GM23248 (cell line): ENCODE measurements at places on chromosomes 5 and 9. TPM values are rescaled to one million over a fixed set of nuclear protein-coding genes. Genes with fewer than 3 reads are reported as not detected.

DNA sequence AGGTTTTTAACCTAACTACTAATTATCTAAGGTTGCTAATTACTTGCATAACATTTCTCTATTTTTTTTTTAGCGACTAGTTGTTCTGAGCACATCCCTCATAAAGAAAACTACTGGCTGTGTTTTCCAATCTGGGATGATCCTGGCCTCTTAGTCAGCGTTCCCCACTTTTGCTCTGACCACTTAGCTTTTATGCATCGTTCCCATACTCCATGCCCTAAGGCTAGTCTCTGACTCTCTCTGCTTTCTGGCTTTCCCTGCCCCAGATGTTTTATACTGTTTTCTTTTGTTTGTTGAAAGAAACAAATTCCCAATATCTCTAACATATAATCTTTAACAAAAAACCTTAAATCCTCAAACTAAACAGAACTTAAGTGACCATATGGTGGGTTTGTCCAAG lies 217.9 kb downstream of the SPATA31D1 start:
- H3K27me3 ChIP-seq: no peaks in the 10 kb centered on the region
- H3K36me3 ChIP-seq: no peaks in the 10 kb centered on the region
- H3K4me3 ChIP-seq: no peak overlapping the region
- DNase-seq: peak; percentile 30
- peaks cover 11% of the 10 kb centered on the region; the same call in 1 of the 2 replicates for H3K4me1 ChIP-seq

TBCA gene
- total RNA-seq: 60.1 and 81.2 TPM in 2 replicates

DNA sequence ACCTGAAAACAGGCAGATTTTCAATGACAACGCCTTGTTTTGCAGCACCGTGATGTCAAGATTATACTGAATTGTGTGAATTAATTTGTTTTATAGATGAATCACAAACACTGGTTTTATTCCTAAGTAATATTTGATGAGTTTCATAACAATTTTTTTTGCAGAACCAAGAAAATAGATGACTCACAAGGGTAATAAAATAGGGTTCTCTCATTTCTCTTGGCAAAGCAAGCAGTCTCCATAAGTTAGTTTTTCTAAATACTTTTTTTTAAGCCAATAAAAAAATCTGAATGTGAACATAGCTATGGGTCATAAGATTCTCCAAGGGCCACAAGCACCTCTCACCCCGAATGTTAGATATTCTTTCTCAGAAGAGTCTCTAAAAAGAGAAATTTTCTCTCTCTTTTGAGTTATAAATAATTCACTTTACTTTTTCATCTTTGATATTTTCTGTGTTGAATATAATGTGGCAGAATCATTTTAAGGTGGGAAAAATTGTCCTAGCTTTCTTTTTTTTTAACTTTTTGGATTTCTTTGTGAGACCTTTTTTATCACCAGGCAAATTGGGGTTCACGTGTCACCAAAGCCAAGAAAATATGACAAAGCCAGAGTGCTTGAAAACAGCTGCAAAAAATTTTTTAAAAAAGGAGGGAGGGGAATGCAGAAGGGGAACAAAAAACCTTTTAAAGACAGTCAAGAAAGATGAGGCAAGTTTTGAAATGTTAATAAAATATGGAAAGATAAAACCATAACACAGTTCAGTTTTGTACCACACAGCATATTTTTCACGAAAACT lies 174.6 kb upstream of the DAPK1 start:
- H3K4me1 ChIP-seq: peaks cover 17% of the 10 kb centered on the region
- H3K36me3 ChIP-seq: no peaks in the 10 kb centered on the region
- no peaks in the 10 kb centered on the region for H3K27me3 ChIP-seq
- H3K27ac ChIP-seq: no peak overlapping the region
- no peak overlapping the region for H3K4me3 ChIP-seq
- DNase-seq: peak; percentile 77

GRCh38 chr9:98775831-98776441 lies 20.4 kb downstream of the ANKS6 start:
- H3K36me3 ChIP-seq: peaks cover 12% of the 10 kb centered on the region; the same call in 1 of the 2 replicates
- no peak overlapping the region for H3K27ac ChIP-seq
- no peaks in the 10 kb centered on the region for H3K27me3 ChIP-seq
- peak; percentile 75 for DNase-seq
- no peaks in the 10 kb centered on the region for H3K4me1 ChIP-seq
- H3K4me3 ChIP-seq: no peak overlapping the region

- DNase-seq: no peak
- 0 out of 2 replicates have a peak, but pooled peaks cover 2% of the 10 kb centered on the region for H3K36me3 ChIP-seq
- H3K27ac ChIP-seq: no peak overlapping the region
- no peaks in the 10 kb centered on the region for H3K27me3 ChIP-seq
Observed at GRCh38 chr5:103260951-103261350, 2.4 kb downstream of the MACIR start.
